ENCODE measurements at places on chromosomes 7 and 10.

GRCh38 chr7:47614450-47614849 is 32.5 kb upstream of the TNS3 start:
- no peak for DNase-seq

- DNase-seq = no peak
These were observed 133.6 kb downstream of the TMEM26 start for GRCh38 chr10:61319386-61320256.

GRCh38 chr10:58641708-58642107 is 129.0 kb downstream of the BICC1 start:
- no peak for DNase-seq

GRCh38 chr10:124436191-124436638 is 13.6 kb downstream of the NKX1-2 start:
- no peak for DNase-seq

- DNase-seq = no peak
These were observed 56.7 kb downstream of the C10orf120 start for GRCh38 chr10:122642726-122643605.

GRCh38 chr7:93894966-93895640 is 4.5 kb upstream of the TFPI2 start:
- DNase-seq = no peak

DNA sequence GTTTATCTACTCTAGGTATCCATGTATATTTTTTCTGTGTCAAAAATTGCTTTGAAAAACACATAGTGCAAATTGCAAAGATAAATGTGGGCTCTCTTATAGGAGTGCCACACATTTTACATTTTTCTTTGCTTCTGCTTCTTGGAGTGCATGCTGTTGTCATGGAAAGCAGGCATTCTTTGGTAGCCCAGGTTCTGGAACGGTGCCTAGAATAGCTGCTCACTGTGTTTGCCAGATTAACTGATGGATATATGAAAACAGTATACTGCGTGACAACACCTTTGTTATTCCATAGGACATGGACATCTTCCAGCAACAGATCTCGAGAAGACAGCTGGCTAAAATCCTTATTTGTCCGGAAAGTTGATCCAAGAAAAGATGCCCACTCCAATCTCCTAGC is 13.4 kb downstream of the NIPSNAP2 start:
- no peak for DNase-seq

GRCh38 chr7:8285155-8285554 is 23.2 kb upstream of the ICA1 start:
- DNase-seq = no peak

DNA sequence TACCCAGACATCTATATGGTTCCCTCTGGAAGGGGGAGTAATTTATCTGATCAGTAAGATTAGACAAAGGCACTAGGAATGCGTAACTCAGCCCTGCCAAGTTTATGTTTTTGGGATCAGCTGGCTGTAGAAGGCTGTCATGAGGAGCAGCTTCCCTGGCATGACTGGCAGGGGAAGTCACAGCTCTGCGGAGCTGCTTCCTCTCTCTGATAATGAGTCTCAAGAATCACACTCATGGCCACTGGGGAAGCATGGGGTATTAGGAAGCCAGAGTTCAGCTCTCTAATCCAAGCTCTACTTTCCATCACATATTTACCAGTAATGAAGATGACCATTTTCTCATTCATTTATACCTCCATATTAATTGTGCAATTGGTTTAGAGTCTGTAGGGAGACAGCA is 758.9 kb downstream of the GRM8 start:
- DNase-seq = no peak

- DNase-seq = no peak
These were observed 211.7 kb upstream of the MKI67 start for GRCh38 chr10:128337860-128338378.

DNA sequence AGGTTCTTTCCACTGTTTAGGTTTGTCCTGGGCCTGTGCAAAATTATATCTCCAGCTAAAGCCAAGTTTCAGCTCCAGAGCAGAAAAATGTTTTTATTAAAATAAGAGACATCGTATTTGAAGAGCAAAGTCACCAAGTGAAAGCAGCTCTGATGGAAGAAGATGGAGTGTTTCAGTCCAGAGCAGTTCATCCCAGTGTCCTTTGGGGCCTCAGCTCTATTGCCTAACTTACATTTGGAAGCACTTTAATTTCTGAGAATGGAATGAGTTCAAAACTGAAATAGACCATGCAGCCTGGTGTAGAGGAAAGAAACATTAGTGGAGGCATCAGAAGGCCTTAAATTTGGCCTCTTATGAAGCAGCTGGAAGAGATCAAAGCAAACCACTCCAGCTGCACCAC is 545.2 kb downstream of the SORCS1 start:
- no peak for DNase-seq
